ENCODE measurements at places on chromosomes 7 and 10.

GRCh38 chr10:63886281-63887022, 365.3 kb downstream of the REEP3 start:
- no peak for DNase-seq

GRCh38 chr10:44978570-44979280, at the start of gene DEPP1:
Gene DEPP1, minus strand, starts transcription at chr10:44978809. Its CDS starts 779 bp downstream, at chr10:44978030.
- peak; percentile 96 for DNase-seq

GRCh38 chr7:157219154-157219553, 80.4 kb downstream of the UBE3C start:
- no peak for DNase-seq

DNA sequence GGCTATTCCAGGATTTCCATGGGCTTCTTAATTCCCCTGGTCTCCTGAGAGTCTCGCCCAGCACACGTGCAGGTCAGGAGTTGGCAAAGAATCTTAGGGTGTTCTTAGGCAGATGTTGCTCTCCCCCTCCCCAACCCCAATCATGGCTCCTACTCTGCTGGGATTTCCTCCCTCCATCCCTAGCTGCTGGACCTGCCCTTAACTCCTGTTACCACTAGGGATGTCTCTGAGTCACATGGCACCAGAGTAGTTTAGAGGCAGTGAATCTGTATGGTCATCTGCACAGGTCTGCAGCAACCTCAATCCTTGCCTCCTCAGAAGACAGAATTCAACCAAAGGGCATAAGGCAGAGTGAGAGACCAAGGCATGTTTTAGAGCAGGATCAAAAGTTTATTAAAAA, 51.8 kb upstream of the CHST3 start:
- DNase-seq, result no peak

GRCh38 chr10:124164264-124164663, 70.9 kb upstream of the CHST15 start:
- no peak for DNase-seq

- DNase-seq, result no peak
These were observed 41.5 kb downstream of the PRF1 start for GRCh38 chr10:70561070-70561469.

- no peak for DNase-seq
These were observed 12.8 kb upstream of the ARID5B start for GRCh38 chr10:61888744-61889143.

DNA sequence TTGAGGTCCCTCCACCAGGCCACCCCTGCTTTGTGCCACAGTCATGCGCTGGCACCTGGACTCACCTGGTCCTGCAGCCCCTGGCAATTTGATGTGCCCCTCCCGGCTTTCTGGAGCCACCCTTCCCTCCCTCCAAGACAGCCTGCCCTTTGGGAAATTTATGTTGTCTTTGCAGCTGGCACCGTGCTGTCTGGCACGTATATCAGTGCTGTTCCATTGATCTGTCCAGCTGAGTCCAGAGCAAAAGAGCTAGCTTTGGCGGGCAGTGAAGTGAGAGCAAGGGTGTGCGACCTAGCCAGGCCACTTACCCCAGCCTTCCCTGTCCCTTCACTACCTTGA, 5.7 kb downstream of the RARRES2 start:
- DNase-seq, result no peak

- no peak for DNase-seq
These were observed 157.5 kb upstream of the PLXDC2 start for GRCh38 chr10:19658622-19659233.

GRCh38 chr7:85600395-85600794, 413.5 kb upstream of the SEMA3D start:
- DNase-seq, result no peak
